ENCODE measurements at places on chromosomes 16 and 17. TPM values are rescaled to one million over a fixed set of nuclear protein-coding genes. Genes with fewer than 3 reads are reported as not detected.

DNA sequence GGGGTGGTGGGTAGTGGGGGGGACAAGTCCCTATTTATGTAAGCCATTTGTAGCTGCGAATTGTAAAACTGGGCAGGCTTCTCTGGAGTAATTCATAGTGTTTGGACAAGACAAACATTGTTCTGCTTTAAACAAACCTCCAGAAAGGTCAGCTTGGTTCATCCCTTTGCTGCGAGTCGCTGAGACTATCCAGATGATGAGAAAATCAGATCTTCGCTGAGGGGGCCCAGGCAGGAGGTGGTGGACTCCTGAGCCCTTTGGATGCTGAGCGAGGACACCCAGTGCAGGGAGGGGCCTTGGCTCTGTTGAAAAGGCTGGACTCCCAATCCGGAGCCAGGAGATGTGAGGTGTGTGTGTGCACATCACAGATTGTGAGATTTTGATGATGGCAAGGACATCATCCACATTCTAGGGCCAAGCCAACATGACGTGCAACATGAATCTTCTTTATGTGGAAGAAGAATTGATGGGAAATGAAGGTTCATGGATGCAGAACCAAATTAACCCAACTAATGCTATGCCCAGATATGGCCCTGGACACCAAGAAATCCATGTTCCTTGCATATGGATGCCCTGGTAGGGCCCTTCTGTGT lies 15.0 kb upstream of the NTN1 start:
- no peak for DNase-seq
- no peaks in the 10 kb centered on the region for H3K36me3 ChIP-seq
- no peak overlapping the region for H3K27ac ChIP-seq
- H3K4me1 ChIP-seq, result peaks cover 16% of the 10 kb centered on the region

Gene SNAI3
- not detected for total RNA-seq

Gene FTSJ3
- total RNA-seq, result 38.2 TPM

Gene PERCC1
- total RNA-seq, result not detected

GRCh38 chr17:49819138-49819537 lies 28.7 kb downstream of the TAC4 start:
- no peak overlapping the region for H3K27ac ChIP-seq
- H3K4me1 ChIP-seq, result peaks cover 4% of the 10 kb centered on the region
- no peak for DNase-seq
- H3K27me3 ChIP-seq, result no peaks in the 10 kb centered on the region

GRCh38 chr17:8836821-8837562 lies 30.5 kb downstream of the PIK3R6 start:
- DNase-seq, result no peak
- no peak overlapping the region for H3K4me3 ChIP-seq
- no peaks in the 10 kb centered on the region for H3K27me3 ChIP-seq
- H3K27ac ChIP-seq, result no peak overlapping the region
- H3K4me1 ChIP-seq, result no peaks in the 10 kb centered on the region

Gene NPIPB9
- 3.0 TPM for total RNA-seq

DNA sequence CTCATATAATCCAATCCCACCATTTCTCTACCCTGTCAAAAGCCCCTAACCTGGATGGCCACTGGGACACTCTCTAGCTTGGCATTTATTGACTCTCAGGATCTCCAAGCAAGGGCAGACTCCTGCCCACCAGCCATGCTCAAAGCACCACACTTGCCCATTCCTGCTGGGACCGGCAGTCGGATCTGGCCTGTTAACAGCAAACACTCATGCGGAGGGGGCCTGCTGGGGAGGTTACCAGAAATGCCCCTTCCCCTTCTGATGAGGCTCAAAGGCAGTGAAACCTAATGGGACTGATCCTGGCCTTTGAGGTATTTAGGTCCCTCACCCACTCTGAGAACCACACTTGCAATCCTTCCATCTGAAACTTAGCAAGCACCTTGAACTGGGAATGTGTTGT lies 6.5 kb upstream of the CCL1 start:
- H3K36me3 ChIP-seq, result no peaks in the 10 kb centered on the region
- DNase-seq, result no peak
- H3K4me1 ChIP-seq, result no peaks in the 10 kb centered on the region
- H3K27me3 ChIP-seq, result no peaks in the 10 kb centered on the region
- H3K4me3 ChIP-seq, result no peak overlapping the region

- no peak overlapping the region for H3K27ac ChIP-seq
- DNase-seq, result no peak
- no peaks in the 10 kb centered on the region for H3K4me1 ChIP-seq
These were observed 145.9 kb downstream of the CDH8 start for GRCh38 chr16:61890386-61890785.

DNA sequence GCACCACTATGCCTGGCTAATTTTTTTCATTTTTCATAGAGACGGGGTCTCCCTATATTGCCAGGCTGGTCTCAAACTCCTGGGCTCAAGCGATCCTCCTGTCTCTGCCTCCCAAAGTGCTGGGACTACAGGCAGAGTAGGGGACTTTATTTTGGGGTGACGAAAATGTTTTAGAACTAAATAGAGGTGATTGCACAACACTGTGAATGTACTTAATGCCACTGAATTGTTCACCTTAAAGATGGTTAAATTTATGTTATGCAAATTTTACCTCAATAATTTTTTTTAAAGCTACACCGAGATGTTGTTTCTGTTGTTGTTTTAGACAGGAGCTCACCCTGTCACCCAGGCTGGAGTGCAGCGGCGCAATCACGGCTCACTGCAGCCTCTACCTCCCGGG lies 111.9 kb upstream of the SEC14L1 start:
- H3K27ac ChIP-seq, result no peak overlapping the region
- H3K36me3 ChIP-seq, result no peaks in the 10 kb centered on the region
- H3K27me3 ChIP-seq, result no peaks in the 10 kb centered on the region
- no peaks in the 10 kb centered on the region for H3K4me1 ChIP-seq
- DNase-seq, result no peak

Gene CES5A
- total RNA-seq, result not detected

Gene SLC12A3
- total RNA-seq, result not detected

- H3K36me3 ChIP-seq, result no peaks in the 10 kb centered on the region
- H3K4me1 ChIP-seq, result peaks cover 57% of the 10 kb centered on the region
- peak overlapping the region; percentile 89 for H3K27ac ChIP-seq
- DNase-seq, result no peak
- H3K4me3 ChIP-seq, result no peak overlapping the region
These were observed 22.3 kb downstream of the MAP3K14 start for GRCh38 chr17:45294506-45294905.

DNA sequence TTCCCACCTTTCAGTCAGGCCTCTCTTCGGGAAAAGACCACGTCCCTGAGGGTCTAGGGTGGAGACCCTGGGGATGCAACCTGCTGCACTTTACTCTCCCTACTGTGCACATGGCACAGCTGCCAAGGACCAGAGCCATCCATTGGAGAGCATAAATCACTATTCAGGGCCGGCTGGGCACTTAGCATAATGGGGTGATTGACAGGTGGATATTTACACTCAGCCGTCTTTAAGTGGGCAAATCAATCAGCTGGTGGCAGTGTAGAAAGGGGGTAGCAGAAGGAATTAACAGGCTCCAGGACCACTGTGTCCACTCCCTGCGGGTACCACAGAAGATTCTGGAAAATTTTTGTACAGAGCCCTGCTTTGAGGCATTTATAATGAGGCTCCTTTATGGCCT lies 87.3 kb upstream of the IRX6 start:
- no peaks in the 10 kb centered on the region for H3K36me3 ChIP-seq
- H3K4me1 ChIP-seq, result no peaks in the 10 kb centered on the region
- H3K27me3 ChIP-seq, result no peaks in the 10 kb centered on the region
- DNase-seq, result no peak
- no peak overlapping the region for H3K27ac ChIP-seq
- no peak overlapping the region for H3K4me3 ChIP-seq

- H3K4me3 ChIP-seq, result no peak overlapping the region
- no peak overlapping the region for H3K27ac ChIP-seq
- H3K36me3 ChIP-seq, result no peaks in the 10 kb centered on the region
These were observed 211.5 kb downstream of the SOX9 start for GRCh38 chr17:72332367-72332766.

- H3K27me3 ChIP-seq, result no peaks in the 10 kb centered on the region
- no peak overlapping the region for H3K4me3 ChIP-seq
These were observed 8.1 kb upstream of the ZFPM1 start for GRCh38 chr16:88444826-88445582.

Gene ADAM11
- 0.41 TPM for total RNA-seq

DNA sequence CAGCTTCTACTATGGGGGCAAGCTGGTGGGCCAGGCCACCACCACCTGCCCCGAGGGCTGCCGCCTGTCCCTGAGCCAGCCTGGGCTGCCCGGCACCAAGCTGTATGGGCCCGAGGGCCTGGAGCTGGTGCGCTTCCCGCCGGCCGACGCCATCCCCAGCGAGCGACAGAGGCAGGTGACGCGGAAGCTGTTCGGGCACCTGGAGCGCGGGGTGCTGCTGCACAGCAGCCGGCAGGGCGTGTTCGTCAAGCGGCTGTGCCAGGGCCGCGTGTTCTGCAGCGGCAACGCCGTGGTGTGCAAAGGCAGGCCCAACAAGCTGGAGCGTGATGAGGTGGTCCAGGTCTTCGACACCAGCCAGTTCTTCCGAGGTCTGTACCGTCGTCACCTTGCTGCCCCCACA lies 19.5 kb downstream of the IRF8 start:
- H3K36me3 ChIP-seq, result no peaks in the 10 kb centered on the region
- no peak overlapping the region for H3K4me3 ChIP-seq
- H3K27ac ChIP-seq, result no peak overlapping the region
- H3K4me1 ChIP-seq, result peaks cover 5% of the 10 kb centered on the region

Gene SYCE1L
- total RNA-seq, result not detected

Gene TNS4
- 0.78 TPM for total RNA-seq

GRCh38 chr17:43445009-43445589 lies 38.7 kb upstream of the DHX8 start:
- no peak for DNase-seq
- H3K27me3 ChIP-seq, result no peaks in the 10 kb centered on the region
- no peak overlapping the region for H3K4me3 ChIP-seq
- no peaks in the 10 kb centered on the region for H3K36me3 ChIP-seq
- H3K4me1 ChIP-seq, result no peaks in the 10 kb centered on the region

GRCh38 chr16:3830625-3831254 lies 49.8 kb downstream of the CREBBP start:
- no peak overlapping the region for H3K4me3 ChIP-seq
- no peaks in the 10 kb centered on the region for H3K27me3 ChIP-seq
- H3K4me1 ChIP-seq, result peaks cover 3% of the 10 kb centered on the region
- no peaks in the 10 kb centered on the region for H3K36me3 ChIP-seq
- no peak overlapping the region for H3K27ac ChIP-seq

Gene CYGB
- 8.3 TPM for total RNA-seq

GRCh38 chr17:29732613-29733012 lies 109.9 kb upstream of the CORO6 start:
- DNase-seq, result no peak
- H3K36me3 ChIP-seq, result no peaks in the 10 kb centered on the region
- no peak overlapping the region for H3K4me3 ChIP-seq
- no peaks in the 10 kb centered on the region for H3K4me1 ChIP-seq
- no peak overlapping the region for H3K27ac ChIP-seq

Gene LRRC46
- 0.42 TPM for total RNA-seq

Gene CTRB2
- 12.5 TPM for total RNA-seq

DNA sequence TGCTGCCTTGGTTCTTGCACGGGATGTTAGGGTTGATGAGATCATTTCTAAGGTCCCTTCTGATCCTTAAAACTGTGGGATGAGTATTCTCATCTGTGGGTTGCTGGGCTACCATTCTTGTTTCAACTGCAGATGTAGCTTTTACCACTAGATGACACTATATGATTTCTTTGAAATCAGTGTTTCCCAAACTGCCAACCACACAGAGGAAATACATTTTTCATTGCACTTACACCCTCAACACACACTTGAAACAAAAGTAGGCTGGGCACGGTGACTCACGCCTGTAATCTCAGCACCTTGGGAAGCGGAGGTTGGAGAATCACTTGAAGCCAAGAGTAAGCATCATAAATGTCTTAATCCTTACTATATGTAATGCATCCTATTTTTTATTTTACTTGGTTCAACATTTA lies 15.3 kb downstream of the LCMT1 start:
- no peaks in the 10 kb centered on the region for H3K36me3 ChIP-seq
- no peaks in the 10 kb centered on the region for H3K4me1 ChIP-seq
- DNase-seq, result no peak
- no peaks in the 10 kb centered on the region for H3K27me3 ChIP-seq
- no peak overlapping the region for H3K4me3 ChIP-seq

- H3K27ac ChIP-seq, result no peak overlapping the region
- H3K4me1 ChIP-seq, result no peaks in the 10 kb centered on the region
- H3K36me3 ChIP-seq, result no peaks in the 10 kb centered on the region
- DNase-seq, result no peak
These were observed 13.4 kb downstream of the BCO1 start for GRCh38 chr16:81251871-81252270.

GRCh38 chr17:27624539-27624938 lies 6.4 kb upstream of the LGALS9 start:
- DNase-seq, result no peak
- no peak overlapping the region for H3K4me3 ChIP-seq
- H3K27ac ChIP-seq, result no peak overlapping the region
- no peaks in the 10 kb centered on the region for H3K27me3 ChIP-seq
- peaks cover 5% of the 10 kb centered on the region for H3K36me3 ChIP-seq

Gene FOXL1
- 52.1 TPM for total RNA-seq

Data from thoracic aorta (tissue), 2 donors.